Stimulated activated CD8-positive, alpha-beta memory T cell treated with anti-CD3 and anti-CD28 coated beads, Interleukin-4, amount 100 ng/mL, for 1 hour (primary cell): ENCODE measurements at places on chromosomes 4 and X.

GRCh38 chr4:52943677-52944076 lies 81.6 kb downstream of the RASL11B start:
- DNase-seq: no peak

- DNase-seq: peak; percentile 8
Measured at GRCh38 chr4:119627267-119628255, 1.0 kb downstream of the PDE5A start.

- no peak for DNase-seq
Measured at GRCh38 chr4:124334119-124334518, 378.4 kb downstream of the ANKRD50 start.

- no peak for DNase-seq
Measured at GRCh38 chr4:1400831-1401408, 5.3 kb downstream of the NKX1-1 start.

DNA sequence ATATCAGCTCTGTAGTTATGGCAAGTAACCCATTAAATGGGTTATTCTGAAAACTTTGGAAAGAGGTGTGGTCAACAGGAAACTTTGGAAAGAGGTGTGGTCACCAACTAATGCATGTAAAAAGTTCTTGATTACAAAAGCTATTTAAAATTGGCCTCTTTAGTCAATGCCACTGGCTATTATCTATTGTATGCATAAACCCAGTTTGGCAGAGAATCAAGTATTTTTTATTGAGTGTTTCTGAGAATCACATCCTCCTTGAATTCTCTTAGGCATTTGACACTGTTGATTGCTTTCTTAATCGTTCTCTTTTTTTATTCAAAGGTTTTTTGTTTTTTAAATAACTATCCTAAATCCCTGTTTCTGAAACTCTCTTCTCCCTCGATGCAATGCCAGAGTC lies 7.5 kb downstream of the P2RY4 start:
- no peak for DNase-seq

DNA sequence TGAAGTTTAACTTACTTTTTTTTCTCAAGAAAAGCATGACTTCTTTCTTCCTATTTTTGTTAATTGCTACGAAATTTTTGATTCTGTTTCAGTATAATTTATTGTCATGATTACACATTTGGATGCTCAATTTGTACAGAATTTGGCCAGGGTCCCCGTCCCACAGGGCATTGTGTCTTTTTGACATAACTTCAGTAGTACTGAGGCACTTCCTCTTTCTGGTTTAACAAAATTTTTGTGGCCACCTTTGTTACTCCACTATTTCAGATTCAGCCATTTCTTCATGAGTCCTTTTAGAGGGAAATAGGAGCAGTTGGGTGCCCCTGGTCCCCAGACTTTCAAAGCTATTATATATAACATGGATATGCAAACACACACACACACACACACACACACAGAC lies 1248.7 kb downstream of the PCDH7 start:
- no peak for DNase-seq

GRCh38 chr4:187798385-187798784 lies 197.2 kb upstream of the ZFP42 start:
- DNase-seq: no peak

DNA sequence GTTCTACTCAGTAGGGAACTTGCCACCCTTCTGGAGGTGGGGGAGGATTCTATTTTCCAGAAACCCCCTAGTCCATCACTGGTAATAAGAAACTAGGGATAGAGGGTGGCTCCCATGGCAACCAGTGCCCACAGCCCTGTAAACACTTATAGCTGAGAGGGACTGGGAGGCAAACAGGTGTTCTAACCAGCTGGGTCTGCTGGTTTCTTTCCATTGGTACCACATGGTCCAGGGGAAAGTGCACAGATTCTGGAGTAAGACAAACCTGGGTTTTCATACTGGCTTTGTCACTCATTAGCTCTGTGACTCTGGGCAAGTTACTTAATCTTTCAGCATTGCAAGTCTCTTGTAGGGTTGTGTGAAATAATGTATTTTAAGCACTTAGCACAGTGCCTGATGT lies 26.9 kb downstream of the IGSF1 start:
- no peak for DNase-seq

DNA sequence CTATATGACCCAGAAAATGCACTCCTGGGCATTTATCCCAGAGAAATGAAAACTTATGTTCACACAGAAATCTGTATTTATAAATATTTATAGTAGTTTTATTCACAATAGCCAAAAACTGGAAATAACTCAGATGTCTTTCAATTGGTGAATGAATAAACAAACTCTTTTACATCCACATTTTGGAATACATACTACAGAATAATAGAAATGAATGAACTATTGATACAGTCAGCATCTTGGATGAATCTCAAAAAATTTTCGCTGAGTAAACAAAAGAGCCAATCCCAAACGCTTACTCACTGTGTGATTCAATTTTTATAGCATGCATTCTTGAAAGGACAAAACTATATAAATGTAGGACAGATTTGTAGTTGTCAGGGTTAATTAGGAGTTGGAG lies 75.1 kb upstream of the HTR2C start:
- DNase-seq: no peak

DNA sequence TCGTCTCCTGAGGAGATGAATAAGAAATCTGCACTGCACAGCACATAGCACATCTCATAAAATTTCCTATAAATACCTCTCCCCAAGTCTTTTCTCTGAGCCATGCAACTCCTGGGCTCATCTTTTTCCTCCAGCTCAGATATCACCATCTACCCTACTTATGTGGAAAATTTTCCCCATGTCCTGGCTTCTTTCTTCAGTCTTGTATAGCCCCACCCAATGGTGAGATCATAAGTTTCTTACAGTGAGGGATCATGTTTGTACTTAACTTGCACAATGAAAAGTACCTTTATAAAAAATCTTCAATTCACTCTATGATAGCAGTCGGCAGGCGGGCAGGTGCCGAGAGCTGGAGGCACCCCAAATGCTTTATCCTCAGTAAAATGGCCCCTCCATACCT lies 198.6 kb upstream of the S100G start:
- DNase-seq: no peak

GRCh38 chr4:177923888-177924287 lies 481.7 kb upstream of the AGA start:
- DNase-seq: no peak

- no peak for DNase-seq
Measured at GRCh38 chr4:142347241-142347640, 498.9 kb downstream of the INPP4B start.

GRCh38 chrX:37802028-37802427 lies 22.2 kb downstream of the CYBB start:
- DNase-seq: no peak
